H9 (cell line): ENCODE measurements at places on chromosomes 1 and 21. TPM values are rescaled to one million over a fixed set of nuclear protein-coding genes. Genes with fewer than 3 reads are reported as not detected.

Gene CC2D1B
- 21.7 and 24.3 TPM in 2 replicates for total RNA-seq

Gene ZNF683
- not detected in 2 replicates for total RNA-seq

Gene ERICH3
- total RNA-seq = not detected in 2 replicates

DNA sequence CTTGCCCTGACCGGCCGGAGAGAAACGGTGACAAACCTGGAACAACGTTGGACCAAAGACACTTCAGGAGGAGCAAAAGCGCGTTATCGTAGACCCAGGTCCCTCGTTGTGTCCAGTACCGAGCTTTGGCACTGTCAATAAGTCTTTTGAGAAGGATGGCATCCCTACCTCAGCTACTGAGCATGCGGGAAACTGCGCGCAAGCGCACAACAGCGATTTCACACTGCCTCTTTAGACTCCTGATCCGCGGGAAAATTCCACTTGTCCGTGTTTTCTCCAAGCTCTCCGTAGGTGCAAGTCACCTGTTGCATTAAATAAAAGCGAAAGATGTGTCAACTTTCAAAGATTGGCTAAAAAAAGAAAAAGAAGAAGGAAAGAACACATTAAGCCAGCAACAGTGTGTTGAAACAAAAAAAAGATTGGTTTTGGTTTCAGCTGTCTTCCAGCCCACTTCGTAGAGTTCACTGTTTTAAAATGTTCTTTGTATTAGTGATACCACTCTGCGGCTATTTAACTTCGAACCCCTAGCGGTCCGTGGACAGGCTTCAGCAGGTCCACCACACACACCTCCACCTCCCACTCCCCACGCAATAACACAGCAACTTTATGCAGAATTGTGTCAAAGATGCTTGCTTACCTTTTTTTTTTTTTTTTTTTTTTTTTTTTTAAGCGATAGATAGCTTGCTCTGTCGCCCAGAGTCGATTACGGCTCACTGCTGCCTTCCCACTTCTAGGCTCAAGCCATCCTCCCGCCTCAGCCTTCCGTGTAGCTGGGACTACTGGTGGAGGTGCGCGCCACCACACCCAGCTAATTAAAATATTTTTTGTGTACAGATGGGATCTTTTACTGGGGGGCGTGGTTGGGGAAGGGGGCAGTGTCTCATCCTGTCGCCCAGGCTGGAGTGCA, at the start of gene BPNT1:
Gene BPNT1, minus strand, starts transcription at position 139 of the 907 bp plus-strand sequence. CDS start 9,942 bp downstream, outside the sequence.
- no peaks in the 10 kb centered on the region for H3K4me1 ChIP-seq
- no peaks in the 10 kb centered on the region for H3K27me3 ChIP-seq
- DNase-seq = peak; percentile 95
- H3K4me3 ChIP-seq = peak within 1 kb of the TSS; percentile 95
- no peak within 1 kb of the TSS for H3K27ac ChIP-seq

- peaks cover 2% of the 10 kb centered on the region; the same call in 1 of the 2 replicates for H3K4me1 ChIP-seq
- H3K4me3 ChIP-seq = peak overlapping the region; percentile 93
- H3K27me3 ChIP-seq = no peaks in the 10 kb centered on the region
- H3K27ac ChIP-seq = no peak overlapping the region
- H3K36me3 ChIP-seq = peaks cover 5% of the 10 kb centered on the region; the same call in 2 of the 3 replicates
Observed at GRCh38 chr1:155323729-155324036, 3.0 kb downstream of the RUSC1 start.

DNA sequence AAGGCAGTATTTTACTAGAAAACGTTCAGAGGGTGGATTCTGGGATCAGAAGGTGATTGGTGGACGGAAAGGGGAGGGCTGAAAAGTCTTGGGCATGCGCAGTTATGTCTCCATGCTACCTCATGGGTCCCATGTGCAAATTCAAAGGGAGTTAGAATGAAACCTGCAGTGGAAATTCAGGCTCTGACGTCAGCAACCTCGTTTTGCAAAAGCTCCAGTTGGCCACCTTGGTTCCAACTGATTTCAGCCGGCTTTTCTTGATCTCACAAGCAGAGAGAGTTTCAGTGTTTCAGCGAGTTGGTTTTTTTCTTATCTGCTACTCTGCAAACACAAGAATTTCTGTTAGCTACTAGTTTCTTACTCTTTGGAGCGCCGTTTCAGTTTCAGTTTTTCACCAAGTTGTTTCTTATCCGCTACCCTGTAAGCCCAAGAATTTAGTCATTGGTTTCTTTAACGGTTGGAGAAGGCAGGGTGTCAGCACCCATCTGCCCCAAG, 69.8 kb upstream of the PGBD5 start:
- H3K36me3 ChIP-seq = peaks cover 5% of the 10 kb centered on the region
- no peak overlapping the region for H3K27ac ChIP-seq
- H3K27me3 ChIP-seq = no peaks in the 10 kb centered on the region
- DNase-seq = no peak

GRCh38 chr1:209539576-209539975, 43.9 kb upstream of the CAMK1G start:
- no peak overlapping the region for H3K27ac ChIP-seq
- H3K36me3 ChIP-seq = no peaks in the 10 kb centered on the region

- peaks cover 12% of the 10 kb centered on the region for H3K27me3 ChIP-seq
- peaks cover 11% of the 10 kb centered on the region for H3K4me1 ChIP-seq
- H3K36me3 ChIP-seq = 0 out of 2 replicates have a peak, but pooled peaks cover 4% of the 10 kb centered on the region
- H3K27ac ChIP-seq = no peak overlapping the region
- no peak overlapping the region for H3K4me3 ChIP-seq
- no peak for DNase-seq
Observed at GRCh38 chr21:37917612-37918011, 1.4 kb upstream of the KCNJ6 start.
